ENCODE measurements at places on chromosomes 7 and 10.
A peak's percentile ranks its signal among the peaks of the same experiment; 100 is the strongest.

- DNase-seq, result no peak
Measured at GRCh38 chr10:1209355-1209979, 153.3 kb downstream of the WDR37 start.

DNA sequence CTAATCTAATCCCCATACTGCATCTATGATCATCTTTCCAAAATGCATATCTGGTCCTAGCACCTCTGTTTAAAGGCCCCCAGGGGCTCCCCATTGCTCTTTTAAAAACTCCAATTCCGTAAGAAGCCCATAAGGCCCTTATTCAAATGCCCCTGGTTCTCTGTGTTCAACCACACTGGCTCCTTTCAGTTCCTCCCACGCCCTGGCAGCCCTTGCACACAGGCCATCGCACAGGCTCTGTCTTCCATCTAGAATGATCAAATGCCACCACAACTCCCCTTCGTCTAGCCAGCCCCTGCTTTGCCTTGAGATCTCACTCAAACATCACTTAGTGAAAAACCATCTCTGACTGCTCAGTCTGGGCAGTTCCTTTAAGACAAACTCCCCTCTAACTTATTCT, 112.9 kb upstream of the LYZL2 start:
- DNase-seq, result no peak

- no peak for DNase-seq
Measured at GRCh38 chr10:121526801-121527221, 71.4 kb downstream of the FGFR2 start.

- no peak for DNase-seq
Measured at GRCh38 chr7:77254429-77254828, 54.8 kb upstream of the FGL2 start.

DNA sequence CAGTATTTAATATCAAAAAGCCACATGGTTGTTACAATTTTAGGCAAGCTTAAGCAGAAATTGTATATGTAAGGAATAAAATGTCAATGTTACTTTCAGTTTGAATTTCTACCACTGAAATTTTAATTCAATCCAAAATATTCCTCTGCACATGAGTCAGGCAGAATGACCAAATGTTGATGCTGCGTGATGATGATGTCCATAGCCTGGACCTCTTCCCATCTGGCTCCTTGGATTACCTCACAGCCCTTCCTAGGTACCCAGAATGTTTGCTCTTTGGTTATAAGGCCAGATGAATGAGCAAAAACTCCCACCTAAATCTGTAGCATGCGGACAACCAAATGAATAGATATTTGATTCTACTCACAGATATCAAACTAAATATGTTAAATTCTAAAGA, 258.3 kb upstream of the IMMP2L start:
- no peak for DNase-seq

DNA sequence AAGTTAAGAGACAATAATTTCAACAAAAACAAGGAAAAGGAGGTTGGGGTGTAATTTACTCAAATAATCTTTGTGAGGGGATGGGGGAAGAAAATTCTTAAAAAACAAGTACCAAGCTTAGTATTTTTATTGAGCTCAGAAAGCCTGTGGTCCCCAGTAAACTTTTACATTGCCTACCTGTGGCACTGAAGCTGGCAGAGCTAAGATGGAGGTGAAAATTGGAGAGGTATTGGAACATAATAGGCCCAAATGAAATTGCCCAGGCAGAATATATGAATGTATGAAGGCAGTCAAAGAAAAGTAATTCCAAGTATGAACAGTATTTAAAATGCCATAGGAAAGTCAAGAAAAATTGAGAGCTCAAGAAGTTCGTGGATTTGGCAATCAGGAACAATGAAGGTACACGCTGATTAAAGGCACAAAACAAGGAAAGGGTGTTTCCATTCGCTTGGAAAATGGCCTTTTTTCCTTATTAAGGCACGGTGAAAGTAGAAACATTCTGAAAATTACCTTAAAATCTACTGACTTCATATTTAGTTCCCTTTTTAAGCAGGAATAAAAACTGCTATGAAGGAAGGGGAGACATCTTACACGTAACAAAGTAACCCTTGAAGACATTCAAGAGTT, 3.4 kb upstream of the KMT2E start:
- DNase-seq, result no peak

GRCh38 chr10:132659206-132660091, 121.9 kb downstream of the INPP5A start:
- DNase-seq, result no peak

DNA sequence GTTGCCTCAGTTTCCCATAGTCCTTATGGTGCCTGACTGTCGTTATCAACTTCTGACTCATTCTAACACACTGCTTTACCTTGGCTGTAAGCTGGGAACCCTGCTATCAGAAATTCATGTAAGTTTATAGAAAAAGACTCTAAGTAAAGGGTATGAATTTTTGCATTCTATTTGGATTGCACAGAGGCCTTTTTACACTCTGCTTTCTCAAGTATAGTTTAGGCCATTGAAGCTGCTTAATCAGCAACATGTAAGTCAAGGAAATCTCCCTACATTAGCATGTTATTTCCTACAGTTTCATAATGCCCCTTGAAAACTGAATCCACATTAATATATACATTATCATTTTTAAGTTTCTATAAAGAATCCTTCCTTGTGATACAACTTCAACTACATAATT, 17.1 kb upstream of the ITGB8 start:
- DNase-seq, result no peak

- DNase-seq, result no peak
Measured at GRCh38 chr10:96333101-96333500, 25.7 kb downstream of the OPALIN start.

GRCh38 chr7:37113661-37114355, 334.9 kb downstream of the ELMO1 start:
- DNase-seq, result peak; percentile 43

DNA sequence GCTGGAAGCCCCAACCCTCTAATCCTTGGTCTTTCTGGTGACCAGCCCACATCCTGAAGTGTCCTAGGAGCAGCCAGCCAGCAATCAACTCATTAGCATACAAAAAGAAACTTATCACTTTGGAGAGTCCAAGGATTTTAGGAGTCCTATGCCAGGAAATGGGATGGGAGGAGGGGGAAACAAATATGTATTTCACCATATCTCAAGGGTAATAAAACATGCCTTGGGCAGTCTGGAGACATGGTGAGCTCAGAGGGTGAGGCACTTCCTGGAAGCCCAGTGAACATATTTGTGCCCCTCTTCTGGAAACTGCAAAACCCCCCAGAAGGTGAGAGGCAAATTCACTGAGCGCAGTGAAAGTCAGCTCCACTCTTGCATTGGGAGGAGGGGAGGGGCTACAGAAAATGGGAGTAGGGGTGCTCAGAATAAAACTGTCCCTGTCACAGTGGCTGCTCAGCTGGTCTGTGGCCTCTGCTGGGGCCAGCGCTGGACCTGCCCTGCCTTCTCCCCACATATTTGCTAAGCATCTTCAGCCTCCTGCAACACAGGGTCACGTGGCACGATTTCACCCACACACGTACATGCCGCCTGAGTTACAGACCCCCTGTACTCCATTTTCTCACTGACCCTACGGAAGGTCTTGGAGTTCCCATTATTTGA, 17.7 kb upstream of the ZMIZ1 start:
- DNase-seq, result peak; percentile 39

- DNase-seq, result peak; percentile 91
Measured at GRCh38 chr10:3532644-3533043, 252.4 kb downstream of the KLF6 start.

GRCh38 chr10:30439931-30440330, 5.9 kb downstream of the MAP3K8 start:
- DNase-seq, result no peak

GRCh38 chr10:60310740-60311139, 78.9 kb downstream of the ANK3 start:
- no peak for DNase-seq

GRCh38 chr7:8515640-8516185, 82.3 kb downstream of the NXPH1 start:
- DNase-seq, result peak; percentile 4

GRCh38 chr10:49351669-49352068, 44.2 kb downstream of the DRGX start:
- no peak for DNase-seq

DNA sequence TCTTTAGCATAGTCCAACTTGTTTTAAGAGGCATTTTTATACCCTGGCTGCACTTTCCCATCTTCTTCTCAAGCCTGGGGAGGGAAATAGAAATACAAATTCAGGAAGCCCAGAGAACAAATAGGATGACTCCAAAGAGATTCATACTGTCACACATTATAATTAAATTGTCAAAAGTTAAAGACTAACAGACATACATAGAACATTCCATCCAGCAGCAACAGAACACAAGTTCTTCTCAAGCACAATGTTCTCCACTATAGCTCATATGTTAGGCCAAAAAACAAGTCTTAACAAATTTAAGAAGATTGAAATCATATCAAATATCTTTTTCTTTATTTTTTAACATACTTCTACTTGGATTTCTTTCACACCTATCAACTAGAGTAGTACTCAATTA, 75.7 kb downstream of the ANKRD7 start:
- no peak for DNase-seq

DNA sequence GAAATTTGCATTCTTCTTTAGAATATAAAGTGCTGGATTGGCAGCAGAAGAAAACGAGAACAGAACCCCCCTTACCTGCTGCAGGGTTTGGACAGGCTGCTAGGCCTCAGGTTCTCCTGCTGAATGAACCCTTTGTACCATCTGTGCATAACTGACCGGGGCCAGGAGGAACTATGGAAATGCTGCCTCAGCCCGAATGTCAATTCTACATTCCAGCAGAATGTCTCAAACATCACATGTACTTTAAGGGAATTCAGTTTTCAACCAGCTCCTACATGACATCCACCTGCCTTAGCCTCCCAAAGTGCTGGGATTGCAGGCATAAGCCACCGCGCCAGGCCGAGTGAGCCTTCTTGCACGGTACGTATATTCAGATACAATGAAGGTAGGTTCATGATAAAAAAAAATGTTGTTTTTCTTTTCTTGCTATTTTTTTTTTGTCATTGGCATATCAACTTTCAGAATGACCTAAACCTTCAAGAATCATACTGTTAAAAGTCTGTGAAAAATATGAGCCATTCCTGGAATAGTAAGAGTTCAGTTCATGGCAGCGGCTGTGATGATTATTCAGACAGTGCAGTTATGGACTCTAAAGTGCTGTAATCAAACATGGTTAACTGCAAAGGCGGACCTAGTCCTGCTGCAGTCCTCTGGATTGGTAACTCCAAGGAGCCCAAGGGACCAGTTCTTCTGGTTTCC, 84.4 kb upstream of the TNS3 start:
- DNase-seq, result peak; percentile 24

- DNase-seq, result no peak
Measured at GRCh38 chr7:120417244-120417979, 144.4 kb downstream of the KCND2 start.

GRCh38 chr7:81624650-81625631, 144.9 kb downstream of the HGF start:
- DNase-seq, result no peak

DNA sequence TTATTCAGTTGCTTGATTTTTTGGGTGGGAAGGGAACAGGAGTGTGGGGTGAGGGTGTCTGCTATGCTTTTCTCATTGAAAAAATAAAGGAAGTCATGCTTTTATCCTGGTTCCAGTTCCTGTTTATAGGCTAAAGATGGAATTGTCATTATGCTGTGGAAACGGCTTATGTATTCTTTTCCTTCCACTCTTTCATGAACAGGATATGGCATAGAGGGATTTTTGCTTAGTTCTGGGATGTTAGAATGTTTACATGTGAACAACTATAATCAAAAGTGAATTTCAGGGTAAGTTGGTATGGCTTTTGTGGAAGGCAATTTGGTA, 35.9 kb upstream of the PTPN12 start:
- DNase-seq, result no peak

DNA sequence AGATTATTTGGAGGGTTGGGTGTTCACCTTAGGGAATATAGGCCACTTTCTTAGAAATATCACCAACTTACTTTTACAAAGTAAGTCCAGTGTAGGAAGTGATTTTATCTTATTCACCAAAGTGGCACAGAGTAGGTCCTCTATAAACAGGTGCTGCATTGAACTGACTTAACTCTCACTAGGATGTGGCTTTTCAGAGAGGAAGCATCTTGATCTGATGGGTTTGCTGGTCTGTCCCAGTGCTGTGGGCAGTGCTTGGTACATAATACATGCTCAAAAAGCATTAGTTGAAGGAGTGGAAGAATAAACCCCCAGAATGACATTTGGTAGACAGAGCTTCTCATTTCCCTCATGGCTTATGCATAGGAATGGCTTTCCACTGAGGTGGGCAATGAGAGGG, 334.7 kb downstream of the LRMDA start:
- DNase-seq, result no peak

- DNase-seq, result no peak
Measured at GRCh38 chr7:37981664-37982063, 61.2 kb downstream of the EPDR1 start.

- peak; percentile 82 for DNase-seq
Measured at GRCh38 chr10:5094265-5095205, at the start of gene AKR1C3. TSS of gene AKR1C3 (plus strand) at chr10:5094414. CDS start at chr10:5094445, 31 bp downstream.

GRCh38 chr10:124649214-124649613, 95.0 kb downstream of the FAM53B start:
- peak; percentile 84 for DNase-seq

Measured in epithelial cell of esophagus (primary cell).